NCI-H774 (cell line): ENCODE measurements at places on chromosomes 2 and 18.

- DNase-seq, result no peak
These were observed 363 bp upstream of the RFTN2 start for GRCh38 chr2:197675711-197676188.

- DNase-seq, result no peak
These were observed 14.4 kb upstream of the SLC4A5 start for GRCh38 chr2:74357627-74358026.

DNA sequence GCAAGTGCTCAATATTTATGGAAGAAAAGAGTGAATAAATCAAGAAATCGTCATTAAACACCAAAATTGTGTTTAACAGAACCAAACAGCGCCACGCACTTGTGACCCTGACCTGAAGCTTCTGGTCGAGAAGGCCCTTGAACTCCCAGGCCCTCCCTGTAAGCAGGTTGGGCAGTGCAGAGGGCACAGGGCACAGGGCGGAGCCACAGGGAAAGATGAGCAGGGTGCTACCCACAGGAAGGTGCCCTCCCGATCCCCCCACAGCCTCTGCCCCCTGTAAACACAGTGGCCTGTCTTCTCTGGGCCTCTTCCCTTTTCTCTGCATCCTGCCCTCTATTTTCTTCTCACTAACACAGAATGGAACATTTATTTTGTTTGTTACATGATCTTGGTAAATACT lies 16.9 kb upstream of the TUBB6 start:
- no peak for DNase-seq

- no peak for DNase-seq
These were observed 472.5 kb upstream of the ZNF804A start for GRCh38 chr2:184125867-184126266.

DNA sequence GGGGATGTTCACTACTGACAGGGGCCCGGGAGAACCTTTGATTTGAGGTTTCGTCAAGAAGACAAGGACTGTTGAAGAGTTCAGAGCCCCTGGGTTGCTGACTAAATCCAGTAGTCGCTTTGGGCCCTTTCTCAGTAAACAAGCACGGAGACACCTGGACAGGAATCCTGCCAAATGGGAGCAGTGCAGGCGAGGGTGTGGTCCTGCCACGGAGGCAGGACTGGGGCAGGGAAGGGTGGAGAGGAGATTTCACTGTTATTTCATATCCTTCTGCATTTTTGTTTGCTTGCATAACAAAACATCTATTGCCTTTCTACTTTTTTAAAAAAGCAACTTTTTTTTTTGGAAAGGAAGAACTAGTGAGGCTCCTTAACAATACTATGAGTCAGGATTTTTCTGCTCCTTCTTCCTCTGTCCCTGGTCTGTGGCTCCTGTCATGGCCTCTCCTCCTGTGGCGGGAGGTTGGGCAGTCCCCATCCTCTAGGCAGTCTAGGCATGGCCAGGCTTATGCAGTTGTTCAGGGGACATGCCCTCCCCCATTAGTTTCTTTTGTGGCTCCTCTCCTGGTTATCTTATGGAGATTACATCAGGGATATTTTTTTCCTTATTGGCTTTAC lies 57.7 kb downstream of the ARHGEF4 start:
- no peak for DNase-seq

DNA sequence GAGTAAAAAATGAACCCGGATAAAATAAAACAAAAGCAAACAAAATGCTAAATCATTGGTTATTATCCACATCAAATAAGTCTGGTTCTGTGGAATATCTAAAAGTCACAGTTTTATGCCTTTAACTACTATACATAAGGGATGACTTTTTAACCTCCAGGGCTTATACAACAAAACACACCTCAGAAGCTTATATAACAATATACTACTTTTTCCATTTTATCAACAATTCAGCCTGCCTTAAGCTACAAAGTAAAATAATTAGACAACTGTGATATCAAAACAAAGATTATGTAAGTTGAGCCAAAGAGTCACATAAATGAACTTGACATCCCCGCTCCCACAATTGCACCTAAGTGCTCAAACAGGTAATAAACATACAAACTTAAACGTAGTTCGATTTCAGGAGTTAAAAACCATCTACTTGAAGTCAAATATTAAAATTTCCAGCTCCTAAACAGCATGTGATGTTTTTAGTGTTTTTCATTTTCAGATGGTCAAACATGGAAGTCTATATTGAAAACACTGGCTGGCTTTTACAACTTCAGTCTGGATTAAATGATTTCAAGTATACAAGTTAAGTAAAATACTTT lies 54.7 kb downstream of the ATIC start:
- no peak for DNase-seq
